ENCODE measurements at places on chromosomes 12 and 14. TPM values are rescaled to one million over a fixed set of nuclear protein-coding genes. Genes with fewer than 3 reads are reported as not detected.

GRCh38 chr14:58709949-58710348, 72.2 kb downstream of the DACT1 start:
- DNase-seq = no peak

- DNase-seq = no peak
Measured at GRCh38 chr12:52977170-52977569, 28.3 kb downstream of the KRT18 start.

GRCh38 chr14:104881369-104881979, 16.4 kb downstream of the CEP170B start:
- no peak for DNase-seq

DNA sequence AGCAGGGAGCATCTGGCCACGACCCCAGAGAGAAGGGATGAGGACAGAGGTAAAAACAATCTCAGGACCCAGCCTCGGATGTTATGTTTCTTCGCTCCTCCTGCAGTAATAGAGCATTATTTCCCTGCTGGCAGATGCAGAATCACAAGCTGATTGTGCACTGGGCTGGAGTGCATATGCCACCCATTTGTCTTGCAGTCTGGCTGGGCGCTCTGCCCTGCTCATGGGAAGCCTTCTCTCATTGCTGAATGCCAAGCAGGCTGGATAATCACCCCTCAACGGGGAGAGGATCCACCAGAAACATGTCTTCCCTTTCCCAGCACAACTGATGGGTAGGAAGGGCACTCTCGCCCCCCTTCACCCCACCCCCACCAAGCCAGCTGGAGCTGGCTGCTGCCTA, 8.5 kb upstream of the VASH1 start:
- no peak for DNase-seq

DNA sequence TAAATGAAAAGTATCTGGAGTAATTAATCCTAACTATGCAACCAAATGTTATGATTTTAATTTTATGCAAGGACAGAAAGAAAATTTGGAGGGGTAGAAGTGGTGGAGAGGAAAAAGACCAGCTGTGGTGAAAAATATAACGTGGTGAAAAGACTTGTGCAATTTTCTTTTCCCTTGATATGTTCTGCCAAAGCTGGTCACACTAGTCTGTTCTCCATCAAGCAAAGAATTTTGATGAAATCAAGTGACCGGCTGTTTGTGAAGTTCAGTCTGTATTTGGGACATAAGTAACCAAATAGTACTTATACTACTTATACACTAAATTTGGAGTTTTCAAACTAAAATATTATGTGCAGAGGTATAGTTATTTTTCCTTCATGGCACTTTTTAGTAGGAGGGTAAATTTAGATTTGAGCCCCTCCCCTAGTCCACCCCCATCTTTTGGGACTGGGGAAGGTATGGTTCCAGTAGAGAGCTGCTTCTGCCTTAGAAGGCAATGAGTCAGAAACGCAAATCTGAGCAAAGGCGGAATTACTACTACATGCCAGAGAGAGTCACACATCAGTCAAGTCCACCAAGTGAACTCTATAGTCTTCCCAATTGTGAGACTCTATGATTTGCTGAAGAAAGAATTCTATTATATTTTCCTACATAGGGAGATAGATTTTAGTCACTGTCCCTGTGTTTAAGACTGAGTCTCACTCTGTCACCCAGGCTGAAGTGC, 229.7 kb downstream of the SLC25A21 start:
- peak; percentile 83 for DNase-seq

DNA sequence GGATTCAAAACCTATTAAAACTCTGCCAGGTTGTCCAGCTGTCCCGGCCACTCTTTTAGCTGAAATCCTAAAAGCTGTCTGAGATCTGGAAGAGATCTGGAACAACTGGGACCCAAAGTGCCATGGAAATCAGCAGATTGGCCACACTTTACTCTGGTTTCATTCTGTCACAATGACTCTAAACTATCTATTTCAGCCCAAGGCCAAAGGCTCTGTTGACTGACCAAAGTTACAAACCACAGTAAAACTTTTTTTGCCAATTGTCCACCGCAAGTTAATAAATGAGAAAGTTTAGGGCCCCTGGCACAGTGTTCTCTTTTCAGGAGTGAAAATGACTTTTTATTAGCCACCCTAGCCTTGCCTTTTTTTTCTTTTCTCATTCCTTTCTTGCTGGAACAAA, 113.4 kb upstream of the CPM start:
- no peak for DNase-seq

DNA sequence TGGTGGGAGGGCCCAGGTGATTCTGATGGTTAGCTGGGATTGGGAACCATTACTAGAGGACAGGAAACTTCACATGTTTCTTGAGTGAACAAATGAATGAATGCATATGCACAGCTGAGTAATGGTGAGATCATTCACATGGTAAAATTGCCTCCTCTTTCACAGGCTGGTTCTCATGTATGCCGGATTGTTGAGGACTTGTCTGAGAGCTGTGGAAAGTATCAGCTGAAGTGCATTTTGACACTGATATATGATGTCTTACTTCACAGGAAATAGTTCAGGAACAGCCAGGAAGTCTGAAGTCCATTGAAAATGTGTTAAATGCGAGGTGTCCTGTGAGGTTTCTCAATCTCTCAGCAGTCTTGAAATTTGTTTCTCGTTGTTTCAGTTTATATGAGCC, 77.6 kb upstream of the DACT1 start:
- DNase-seq = peak; percentile 83

The FAM222A gene
- total RNA-seq = 11.7 TPM

The POMT2 gene
- 57.6 TPM for total RNA-seq

The LRCOL1 gene
- total RNA-seq = not detected

The LRFN5 gene
- not detected for total RNA-seq

The G2E3 gene
- 32.8 TPM for total RNA-seq

The FITM1 gene
- not detected for total RNA-seq

Measured in PC-3 (cell line).